HT1080 (cell line): ENCODE measurements at places on chromosomes 7 and 10. TPM values are rescaled to one million over a fixed set of nuclear protein-coding genes. Genes with fewer than 3 reads are reported as not detected.

DNA sequence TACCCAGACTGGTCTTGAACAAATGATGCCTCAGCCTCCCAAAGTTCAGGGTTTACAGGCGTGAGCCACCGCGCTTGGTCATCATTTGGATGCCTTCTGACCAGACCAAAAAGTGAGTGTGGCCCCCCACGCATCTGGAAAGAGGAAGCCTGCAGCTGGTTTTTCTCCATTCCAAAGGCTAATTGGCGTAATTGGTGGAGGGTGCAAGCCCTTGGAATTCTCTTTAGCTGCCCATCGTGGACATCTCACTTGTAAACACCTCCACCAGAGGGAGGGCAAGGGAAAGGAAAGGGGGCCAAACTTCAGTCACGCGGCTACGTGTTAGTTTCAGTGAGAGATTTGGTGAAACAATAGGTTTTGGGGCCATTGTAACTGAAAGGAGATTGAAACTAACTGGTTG lies 4.1 kb upstream of the ARHGAP21 start:
- DNase-seq, result no peak

DNA sequence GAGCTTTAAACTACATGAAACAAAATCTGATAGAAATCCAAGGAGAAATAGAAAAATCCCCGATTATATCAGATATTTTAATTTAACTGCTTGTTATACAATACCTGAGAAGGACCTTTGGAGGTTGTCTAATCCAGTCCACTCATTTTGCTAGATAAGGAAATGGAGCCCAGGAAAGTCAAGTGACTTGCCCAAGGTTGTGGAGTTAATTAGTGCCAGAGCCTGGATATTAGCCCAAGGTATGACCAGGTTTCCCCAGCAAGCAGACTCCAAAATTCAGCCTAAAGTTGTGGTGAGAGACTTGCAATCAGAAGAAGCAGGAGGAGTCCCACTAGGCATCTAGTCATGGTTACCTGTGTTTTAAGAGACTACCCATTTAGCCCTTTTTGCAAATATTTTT lies 11.7 kb upstream of the EEPD1 start:
- DNase-seq, result no peak

GRCh38 chr7:24401628-24402593 lies 117.9 kb downstream of the NPY start:
- DNase-seq, result peak; percentile 51

- peak; percentile 69 for DNase-seq
These were observed 588 bp downstream of the GLI3 start for GRCh38 chr7:42236266-42236975.

- no peak for DNase-seq
These were observed 90.2 kb downstream of the TMEM26 start for GRCh38 chr10:61363006-61363405.

GRCh38 chr7:32301427-32301826 lies 188.8 kb downstream of the LSM5 start:
- DNase-seq, result no peak

DNA sequence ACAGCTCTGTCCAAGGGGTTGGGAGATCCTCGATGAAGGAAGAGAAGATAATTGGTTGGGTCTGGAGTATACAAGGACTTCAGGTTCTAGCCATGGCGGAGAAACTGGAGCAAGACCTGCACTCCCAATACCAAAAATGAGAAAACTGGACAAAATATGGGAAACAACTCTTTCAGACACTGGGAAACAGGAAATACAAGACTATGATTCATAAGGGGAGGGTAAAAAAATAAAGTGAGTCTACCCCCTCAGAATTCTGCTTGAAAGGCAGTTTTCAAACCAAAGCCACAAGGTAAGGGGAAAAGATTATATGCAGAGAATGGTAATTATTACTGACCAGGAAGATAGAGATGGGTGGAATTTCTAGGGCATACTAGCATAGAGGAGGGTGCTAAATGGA lies 10.2 kb upstream of the SEC61G start:
- peak; percentile 49 for DNase-seq

- no peak for DNase-seq
These were observed 181.6 kb upstream of the NFE2L3 start for GRCh38 chr7:25970356-25970755.

DNA sequence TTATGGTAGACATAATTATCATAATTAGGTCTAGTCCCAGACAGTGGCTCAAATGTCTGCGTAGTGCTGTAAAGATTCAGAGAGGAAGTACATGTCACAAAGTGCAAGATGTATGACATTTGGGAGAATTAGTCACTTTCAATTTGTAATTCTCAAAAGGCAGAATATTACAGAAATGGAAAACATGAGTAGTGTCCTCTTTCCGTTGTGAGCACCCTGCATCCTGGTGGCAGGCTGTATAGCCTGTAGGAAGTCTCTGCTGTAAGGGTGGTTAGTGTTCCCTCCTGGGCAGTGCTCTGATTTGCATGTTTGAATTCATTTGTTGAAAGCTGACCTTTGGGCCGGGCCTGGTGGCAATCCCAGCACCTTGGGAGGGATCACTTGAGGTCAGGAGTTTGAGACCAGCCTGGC lies 17.0 kb downstream of the CDK14 start:
- no peak for DNase-seq

ITPRID1 gene
- not detected in 2 replicates for total RNA-seq

SH2D4B gene
- 0.05 TPM in 1 of 2 replicates, not detected in the other for total RNA-seq

ARHGEF5 gene
- 1.0 and 2.5 TPM in 2 replicates for total RNA-seq

HKDC1 gene
- 0.30 and 1.7 TPM in 2 replicates for total RNA-seq
